ENCODE measurements at places on chromosomes 11 and 22.
A peak's percentile ranks its signal among the peaks of the same experiment; 100 is the strongest.

DNA sequence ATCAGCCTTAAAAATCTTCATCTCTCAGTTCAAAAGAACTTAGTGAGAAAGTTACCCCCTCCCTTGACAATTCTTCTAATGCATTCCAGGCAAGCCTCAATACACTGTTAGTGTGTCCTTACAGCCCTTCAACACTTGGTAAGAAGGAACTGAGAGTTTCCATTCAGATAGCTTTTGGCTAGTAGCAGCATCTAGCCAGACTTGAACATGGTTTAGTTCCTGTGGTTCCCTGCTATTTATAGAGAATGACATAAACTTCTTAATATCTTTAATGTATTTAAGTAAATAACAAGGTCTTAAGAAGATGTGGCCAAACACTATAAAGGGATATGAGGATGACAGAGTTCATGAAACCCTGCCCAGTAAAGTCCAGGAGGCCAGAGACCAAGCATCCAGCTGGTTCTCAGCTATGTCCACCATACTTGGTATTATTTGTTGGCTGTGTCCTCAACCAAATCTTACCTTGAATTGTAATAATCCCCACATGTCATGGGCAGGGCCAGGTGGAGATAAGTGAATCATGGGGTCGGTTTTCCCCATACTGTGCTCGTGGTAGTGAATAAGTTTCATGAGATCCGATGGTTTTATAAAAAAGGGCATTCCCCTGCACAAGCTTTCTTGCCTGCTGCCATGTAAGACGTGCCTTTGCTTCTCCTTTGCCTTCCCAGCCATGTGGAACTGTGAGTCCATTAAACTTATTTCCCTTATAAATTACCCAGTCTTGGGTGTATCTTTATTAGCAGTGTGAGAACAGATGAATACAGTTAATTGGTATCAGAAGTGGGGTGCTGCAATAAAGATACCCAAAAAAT is 132.4 kb downstream of the LARGE1 start:
- no peak for DNase-seq

DNA sequence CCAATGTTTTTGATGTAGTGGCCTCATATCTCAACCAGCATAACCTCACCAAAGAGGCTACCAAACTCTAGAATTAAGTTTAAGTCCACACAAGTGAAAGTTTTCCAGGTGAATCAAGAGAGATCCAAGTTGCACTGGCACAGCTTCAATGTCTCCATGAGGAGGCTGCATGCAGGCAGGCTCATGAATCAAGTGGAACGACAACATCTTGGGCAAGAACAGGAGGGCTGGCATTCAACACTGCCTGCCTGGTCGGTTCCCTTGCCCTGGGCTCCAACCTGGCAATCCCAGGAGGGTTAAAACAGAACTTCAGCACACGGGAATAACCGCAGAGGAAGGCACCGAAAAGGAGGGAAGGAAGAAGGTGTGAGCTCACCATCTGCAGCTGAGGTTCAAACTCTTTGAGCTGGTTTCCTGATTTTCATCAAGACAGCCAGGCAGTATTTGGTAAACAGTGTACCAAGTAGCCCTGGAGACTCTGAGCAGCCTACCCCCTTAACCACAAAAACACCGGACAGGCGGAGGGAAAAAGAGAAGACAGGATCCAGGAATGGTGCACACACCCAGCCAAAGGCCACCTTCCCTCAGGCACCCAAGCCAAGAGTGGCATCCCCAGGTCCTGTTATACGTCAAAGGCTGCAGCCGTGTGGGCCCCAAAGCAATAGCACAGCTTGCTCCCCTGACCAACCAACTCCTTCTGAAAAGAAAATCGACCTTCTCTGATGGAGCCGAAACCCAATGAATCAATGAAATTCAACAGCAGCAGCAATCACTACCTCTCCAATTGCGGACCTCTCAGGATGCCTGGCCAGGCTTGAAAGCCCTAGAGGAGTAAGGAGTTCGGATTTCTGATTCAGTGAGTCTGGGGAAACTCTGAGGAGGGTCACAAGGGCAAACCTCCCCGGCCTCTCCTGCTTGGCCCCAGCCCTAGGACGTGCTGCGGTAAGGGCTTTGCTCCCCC is 1.3 kb downstream of the PACSIN2 start:
- no peak for DNase-seq

DNA sequence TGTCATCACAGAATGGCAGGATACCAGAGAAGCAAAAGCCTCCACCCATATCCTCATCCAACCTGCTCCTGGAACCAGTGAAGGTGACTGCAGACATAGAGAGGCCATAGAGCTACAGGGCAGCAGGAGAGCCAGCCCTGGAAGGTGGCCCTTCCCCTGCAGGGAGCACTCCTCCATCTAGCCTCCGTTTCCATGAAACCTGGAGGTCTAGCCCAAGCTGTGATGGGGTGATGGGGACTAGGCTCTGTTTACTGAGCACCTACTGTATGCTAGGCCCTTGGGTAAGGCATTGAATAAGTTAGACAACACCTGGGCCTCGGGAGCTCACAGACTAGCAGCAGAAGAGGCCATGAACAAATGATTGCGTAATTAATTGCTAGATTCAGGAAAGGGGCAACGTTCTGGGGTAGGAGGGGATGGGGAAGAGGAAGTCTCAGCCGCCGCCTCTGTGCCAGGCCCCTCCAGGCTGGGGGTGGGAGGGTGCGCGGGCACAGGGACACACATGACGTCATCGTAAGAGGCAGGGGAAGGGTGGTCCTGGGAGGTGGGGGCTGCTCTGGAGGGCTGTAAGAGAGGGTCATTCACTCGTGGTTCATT is 784 bp upstream of the SYNGR1 start:
- no peak for DNase-seq

GRCh38 chr22:46775850-46776826 is 13.7 kb downstream of the TBC1D22A start:
- no peak for DNase-seq

GRCh38 chr11:132430429-132431062 is 1060.1 kb downstream of the NTM start:
- DNase-seq: no peak

DNA sequence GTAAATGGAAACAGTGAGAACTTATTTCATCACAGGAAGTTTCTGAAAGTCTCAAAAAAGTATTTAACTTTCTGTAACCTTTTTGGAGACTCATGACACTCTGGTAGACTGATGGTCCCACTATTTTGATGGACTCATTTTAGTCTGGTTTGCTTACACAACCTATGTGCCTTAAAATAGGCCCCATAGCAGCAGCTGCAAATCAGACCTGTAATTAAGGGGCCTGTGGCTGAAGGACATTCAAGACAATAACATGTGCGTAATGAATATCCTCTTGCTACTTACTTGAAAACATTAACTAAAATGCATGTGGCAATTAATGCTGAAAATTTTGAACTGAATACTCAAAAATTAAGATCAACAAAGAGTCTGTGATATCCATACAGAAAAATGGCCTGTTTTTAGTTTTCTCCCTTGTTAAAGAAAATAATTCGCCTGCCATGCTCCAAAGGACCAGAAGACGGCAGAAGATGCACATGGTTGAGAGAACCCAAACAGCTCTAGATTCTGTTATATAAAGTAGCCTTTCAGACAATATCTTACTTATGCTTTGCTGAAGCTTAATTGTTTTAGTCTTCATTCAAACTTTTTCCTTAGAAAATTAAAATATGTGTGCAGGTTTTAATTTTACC is 568.5 kb downstream of the KCNA4 start:
- no peak for DNase-seq

DNA sequence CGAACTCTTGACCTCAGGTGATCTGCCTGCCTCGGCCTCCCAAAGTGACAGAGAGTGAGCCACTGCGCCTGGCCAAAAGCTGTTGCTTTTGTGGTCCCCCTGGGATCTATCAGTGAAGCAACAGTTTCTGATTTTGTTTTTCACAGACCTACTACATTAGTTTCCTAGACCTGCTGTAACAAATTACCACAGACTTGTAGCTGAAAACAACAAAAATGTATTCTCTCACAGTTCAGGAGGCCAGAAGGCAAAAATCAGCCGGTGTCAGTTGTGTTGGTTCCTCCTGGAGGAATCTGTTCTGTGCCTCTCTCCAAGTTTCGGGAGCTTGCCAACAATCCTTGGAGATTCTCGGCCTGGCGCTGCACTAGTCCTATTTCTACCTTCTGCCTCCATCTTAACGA is 8.5 kb upstream of the SLC35C1 start:
- no peak for DNase-seq

DNA sequence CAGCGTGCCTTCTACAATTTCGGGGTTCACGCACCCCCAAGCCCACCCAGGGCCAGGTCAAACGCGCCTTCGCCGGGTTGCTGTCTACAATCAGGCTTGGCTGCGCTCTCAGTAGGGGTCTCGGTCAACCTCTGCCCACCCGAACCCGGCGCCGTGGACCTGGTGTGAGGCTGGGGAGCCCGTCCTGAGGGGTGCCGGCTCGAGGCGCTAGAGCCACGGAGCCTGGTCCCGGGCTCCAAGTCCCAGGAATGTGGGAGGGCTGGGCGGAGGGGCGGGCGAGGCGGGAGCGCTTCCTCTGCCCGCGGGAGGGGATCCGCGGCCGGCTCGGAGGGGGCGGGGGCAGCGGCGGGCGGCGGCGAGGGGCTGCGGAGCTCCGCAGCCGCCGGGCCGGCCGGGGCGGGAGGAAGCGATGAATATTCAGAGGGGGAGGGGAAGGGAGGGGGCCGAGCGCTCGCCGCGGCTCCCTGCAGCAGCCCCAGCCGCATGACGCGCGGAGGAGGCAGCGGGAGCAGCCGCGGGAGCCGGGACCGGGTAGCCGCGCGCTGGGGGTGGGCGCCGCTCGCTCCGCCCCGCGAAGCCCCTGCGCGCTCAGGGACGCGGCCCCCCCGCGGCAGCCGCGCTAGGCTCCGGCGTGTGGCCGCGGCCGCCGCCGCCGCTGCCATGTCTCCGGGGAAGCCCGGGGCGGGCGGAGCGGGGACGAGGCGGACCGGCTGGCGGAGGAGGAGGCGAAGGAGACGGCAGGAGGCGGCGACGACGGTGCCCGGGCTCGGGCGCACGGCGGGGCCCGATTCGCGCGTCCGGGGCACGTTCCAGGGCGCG is at the start of gene PTPRJ:
PTPRJ (plus strand) TSS at position 472 of the 819 bp plus-strand sequence. CDS start 354 bp downstream, outside the sequence.
- DNase-seq: no peak

DNA sequence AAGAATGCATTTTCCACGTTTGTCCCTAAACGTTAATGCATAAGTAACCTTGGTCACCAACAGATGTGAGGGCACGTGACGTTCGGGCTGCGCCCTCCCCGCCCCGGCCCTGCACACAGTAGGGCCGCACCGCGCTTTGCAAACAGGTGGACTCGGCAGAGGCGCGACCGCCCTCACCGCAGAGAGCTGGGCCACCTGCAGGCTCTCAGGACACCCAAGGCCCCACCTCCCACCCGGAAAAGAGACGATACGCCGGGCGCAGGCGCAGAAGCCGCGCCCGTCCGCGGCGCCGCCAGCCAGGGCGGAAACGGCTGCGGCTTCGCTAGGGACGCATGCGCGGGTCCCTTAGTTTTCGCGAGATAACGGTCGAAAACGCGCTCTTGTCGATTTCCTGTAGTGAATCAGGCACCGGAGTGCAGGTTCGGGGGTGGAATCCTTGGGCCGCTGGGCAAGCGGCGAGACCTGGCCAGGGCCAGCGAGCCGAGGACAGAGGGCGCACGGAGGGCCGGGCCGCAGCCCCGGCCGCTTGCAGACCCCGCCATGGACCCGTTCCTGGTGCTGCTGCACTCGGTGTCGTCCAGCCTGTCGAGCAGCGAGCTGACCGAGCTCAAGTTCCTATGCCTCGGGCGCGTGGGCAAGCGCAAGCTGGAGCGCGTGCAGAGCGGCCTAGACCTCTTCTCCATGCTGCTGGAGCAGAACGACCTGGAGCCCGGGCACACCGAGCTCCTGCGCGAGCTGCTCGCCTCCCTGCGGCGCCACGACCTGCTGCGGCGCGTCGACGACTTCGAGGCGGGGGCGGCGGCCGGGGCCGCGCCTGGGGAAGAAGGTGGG is at the start of gene FADD:
FADD (plus strand) TSS at position 377 of the 831 bp plus-strand sequence; CDS start at position 541, 164 bp downstream.
- peak; percentile 86 for DNase-seq

GRCh38 chr11:79193663-79194310 is 247.0 kb downstream of the TENM4 start:
- DNase-seq: no peak

DNA sequence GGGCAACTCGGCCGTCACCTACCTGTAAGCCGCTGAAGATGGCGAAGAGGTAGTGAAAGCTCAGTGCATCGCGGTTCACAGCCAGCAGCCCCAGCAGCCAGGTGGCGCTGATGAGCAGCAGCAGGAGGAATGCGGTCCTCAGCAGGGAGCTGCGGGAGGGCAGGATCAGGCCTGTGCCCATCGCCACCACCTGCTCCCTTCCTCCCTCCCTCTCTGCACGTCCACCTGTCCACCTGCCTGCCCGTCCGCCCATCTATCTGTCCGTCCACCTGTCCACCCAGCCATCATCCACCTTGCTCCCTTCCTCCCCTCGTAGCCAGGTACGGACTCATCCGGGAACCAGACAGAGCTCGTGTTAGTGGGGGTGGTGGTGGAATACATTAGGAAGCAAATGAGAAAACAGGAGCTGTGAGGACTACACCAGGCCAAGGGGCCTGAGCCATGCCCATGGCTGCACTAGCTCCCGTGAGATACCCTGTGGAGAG is 32.2 kb downstream of the TRMU start:
- DNase-seq: peak; percentile 68

- DNase-seq: no peak
Measured at GRCh38 chr11:67113231-67113721, 5.8 kb upstream of the KDM2A start.

DNA sequence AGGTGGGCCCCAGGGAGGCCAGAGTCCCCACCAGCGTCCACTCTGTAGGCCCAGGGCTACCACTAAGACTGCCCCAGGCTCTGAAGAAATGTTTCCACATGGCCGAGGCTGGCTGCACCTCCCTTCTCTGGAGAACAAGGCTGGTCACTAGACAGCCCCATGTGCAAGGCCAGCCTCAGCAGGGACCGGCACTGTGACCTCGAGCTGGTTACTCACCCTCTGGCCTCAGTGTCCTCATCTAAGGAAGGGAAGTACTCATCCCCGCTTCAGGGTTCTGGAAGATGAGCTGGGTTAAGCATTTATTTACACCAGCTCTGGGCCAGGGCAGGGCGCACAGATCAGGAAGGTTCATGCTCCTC is 9.7 kb downstream of the PMM1 start:
- no peak for DNase-seq

- DNase-seq: no peak
Measured at GRCh38 chr11:18309691-18310090, 12.2 kb downstream of the HPS5 start.

- DNase-seq: no peak
Measured at GRCh38 chr11:71998649-71999310, at the start of gene IL18BP. TSS of gene IL18BP (plus strand) at chr11:71998909. CDS start at chr11:71999985, 1,076 bp downstream.

- DNase-seq: no peak
Measured at GRCh38 chr11:415640-416041, 842 bp upstream of the SIGIRR start.

- peak; percentile 80 for DNase-seq
Measured at GRCh38 chr22:25759825-25760231, 17.8 kb downstream of the MYO18B start.

- DNase-seq: no peak
Measured at GRCh38 chr11:118338637-118339061, 3.9 kb downstream of the CD3D start.

Measured in RWPE2 (cell line).